ENCODE measurements at places on chromosomes 7 and 10.

DNA sequence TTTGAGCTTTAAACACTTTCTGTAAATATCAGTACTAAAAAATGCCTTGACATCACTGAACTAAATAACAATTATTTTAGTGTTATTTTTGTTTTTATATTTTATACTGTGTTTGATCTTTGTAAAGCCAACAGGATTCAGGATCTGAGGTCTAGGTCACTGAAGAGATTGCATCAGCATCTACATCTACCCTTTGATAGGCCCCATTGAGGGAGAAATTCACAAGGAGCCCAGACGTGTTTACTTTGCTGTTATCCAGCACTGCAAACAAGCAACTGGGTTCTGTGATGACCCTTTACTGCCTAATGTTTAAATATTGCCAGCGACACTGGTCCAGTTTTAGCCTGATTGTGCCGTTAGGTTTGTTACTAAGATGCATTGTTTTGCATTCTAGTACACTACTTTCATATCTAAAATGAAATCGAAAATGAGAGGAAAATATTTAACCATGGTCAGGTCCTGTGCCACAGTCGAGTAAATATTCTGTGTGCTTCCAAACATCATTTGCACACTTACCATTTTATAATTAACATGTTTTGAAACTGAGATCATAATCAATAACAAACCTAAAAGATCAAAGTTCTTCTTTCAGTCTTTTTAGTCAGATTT lies 48.7 kb downstream of the SP8 start:
- no peak for DNase-seq

GRCh38 chr10:90407851-90408250 lies 450.0 kb downstream of the HTR7 start:
- DNase-seq: no peak

DNA sequence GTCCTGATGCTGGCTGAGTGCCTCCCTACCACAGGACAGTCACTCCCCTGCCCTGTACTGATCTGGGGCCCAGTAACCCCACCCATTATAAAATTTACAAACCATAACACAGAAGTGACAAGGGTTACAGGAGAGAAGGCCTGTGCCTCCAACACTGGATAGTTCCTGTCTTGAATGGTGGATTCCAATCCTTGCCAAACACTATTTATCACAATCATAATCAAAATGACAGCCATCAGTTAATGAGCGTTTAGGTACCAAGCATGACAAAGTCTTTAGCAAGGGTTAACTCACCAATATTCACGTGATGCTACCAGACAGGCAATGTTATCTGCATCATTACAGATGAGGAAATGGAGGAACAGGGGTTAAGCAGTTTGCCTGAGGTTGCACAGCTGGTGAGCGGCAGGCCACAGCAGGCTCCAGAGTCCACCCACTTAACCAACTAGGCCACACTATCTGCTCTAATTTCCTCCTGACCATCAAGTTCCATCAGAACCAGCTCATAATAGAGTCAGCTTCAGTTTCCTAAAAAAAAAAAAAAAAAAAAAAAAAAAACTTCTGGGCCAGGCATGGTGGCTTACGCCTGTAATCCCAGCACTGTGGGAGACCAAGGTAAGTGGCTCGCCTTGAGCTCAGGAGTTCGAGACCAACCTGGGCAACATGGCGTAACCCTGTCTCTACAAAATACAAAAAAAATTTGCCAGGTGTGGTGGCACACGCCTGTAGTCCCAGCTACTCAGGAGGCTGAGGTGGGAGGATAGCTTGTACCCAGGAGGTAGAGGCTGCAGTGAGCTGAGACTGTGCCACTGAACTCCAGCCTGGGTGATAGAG lies 14.2 kb downstream of the PDLIM1 start:
- no peak for DNase-seq

DNA sequence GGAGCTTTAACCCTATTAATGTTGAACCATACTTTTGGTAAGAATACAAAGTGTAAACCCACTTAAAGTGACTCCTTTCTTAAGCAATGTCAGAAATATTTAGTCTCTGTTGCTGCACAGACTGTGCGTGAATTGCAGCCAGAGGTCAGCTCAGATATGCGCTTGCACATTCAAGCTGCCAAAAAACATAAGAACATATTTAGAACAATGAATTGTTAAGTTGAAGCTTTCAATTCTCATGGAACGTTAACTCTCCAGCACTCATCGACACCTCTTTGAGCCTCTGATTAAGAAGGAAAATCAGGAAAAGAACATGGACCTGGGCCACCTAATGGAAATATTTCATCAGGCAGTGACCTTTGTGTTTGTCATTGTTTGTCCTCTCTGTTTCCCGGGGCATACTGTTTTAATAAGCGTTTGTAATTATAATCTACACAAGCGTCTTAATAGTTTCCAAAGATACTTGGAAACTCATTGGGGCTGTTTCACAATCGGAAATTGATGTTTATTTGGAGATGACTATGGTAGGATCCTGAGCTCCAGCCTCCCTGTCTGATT lies 193.0 kb upstream of the CELF2 start:
- no peak for DNase-seq

GRCh38 chr10:123157210-123157609 lies 3.0 kb downstream of the BUB3 start:
- no peak for DNase-seq

GRCh38 chr10:15632456-15633091 lies 87.1 kb downstream of the ITGA8 start:
- no peak for DNase-seq

- DNase-seq: no peak
Observed at GRCh38 chr10:118973744-118974143, 55.8 kb upstream of the NANOS1 start.

DNA sequence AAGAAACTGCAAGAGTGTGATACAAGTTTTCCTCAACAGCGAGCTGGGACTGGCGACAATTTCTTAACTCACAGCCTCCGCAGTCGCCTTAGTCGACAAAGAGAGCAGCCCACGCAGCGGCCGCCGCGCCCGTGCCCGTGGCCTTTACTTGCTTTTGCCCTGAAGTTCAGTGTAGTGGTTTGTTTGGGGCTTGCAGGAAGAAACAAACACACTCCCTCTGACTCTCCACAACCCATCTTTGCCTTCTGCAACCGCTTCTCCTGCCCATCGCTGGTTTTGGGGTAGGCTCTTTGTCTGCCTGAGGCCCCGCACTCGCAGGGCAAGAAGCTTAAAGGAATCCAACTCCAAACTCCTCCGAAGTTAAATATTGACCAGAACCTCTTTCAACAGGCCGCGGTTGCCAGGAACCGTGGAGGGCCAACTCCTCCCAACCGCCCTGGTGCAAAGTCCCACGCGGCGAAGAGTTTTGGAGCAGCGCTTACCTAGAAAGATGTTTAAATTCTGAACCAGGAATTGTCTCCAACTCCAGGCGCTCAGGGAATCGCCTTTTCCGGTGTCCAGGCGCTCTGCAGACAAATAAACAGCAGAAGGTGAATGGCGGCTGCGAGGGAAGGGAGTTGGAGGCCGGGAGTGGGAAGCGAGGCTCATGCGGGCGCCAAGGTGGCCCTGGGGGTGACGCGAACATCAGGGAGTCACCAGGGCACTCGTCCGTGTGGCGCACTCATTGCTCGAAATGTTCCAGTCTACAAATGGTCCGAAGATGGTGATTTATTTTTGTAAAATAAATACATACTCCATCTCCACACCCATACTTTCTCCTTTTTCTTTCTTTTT lies 8.3 kb downstream of the HOXA4 start:
- no peak for DNase-seq

DNA sequence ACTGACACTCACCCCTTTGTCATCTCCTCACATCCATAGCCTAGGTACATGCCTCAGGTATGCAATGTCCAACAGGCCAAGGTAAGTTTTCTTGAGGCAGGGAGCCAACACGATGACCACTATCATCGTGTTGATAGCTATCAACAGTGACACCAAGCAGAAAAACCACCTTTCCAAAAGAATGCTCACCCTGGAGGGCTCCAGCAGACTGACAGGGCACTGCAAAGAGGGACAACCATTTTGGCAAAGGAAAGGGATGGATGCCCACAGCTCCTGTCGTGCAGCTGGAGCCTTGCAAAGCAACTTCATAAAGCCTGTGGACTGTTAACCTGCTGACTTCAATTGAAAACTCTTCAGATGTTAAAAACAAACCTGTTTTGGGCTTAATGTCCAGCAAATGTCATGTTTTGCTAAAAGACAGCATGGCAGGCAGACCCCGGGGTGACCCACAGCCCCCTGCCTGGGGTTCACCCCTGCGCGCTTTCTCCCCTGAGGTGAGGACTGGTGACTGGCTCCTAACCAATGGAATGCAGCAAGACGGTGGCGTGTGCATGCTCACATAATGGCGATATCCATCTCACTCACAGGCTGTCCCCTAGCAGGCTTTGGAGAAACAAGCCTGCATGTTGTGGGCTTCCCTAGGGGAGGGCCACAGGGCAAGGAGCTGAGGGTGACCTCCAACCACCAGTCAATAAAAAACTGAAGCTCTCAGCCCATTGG lies 293.8 kb downstream of the TCERG1L start:
- DNase-seq: no peak

- DNase-seq: no peak
Observed at GRCh38 chr7:84394219-84394618, 199.6 kb upstream of the SEMA3A start.

DNA sequence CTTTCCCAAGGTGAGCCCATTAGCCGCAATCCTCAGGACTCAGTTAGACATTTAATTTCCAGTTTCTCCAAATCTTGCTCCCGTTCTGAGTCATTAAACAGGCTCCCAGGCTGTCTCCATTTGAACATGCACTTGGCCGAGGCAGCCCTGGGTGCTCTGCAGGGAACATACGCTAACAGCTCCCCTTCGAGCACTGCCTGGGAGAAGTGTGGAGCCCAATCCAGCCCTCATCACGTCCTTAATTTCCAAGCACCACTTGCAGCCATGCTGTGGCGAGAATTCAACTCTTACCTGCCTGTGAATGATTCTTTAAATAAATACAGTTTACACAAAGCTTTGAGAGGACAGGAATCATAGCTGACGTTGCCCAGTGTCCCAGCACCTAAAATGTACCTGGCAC lies 218.2 kb downstream of the CCSER2 start:
- no peak for DNase-seq

DNA sequence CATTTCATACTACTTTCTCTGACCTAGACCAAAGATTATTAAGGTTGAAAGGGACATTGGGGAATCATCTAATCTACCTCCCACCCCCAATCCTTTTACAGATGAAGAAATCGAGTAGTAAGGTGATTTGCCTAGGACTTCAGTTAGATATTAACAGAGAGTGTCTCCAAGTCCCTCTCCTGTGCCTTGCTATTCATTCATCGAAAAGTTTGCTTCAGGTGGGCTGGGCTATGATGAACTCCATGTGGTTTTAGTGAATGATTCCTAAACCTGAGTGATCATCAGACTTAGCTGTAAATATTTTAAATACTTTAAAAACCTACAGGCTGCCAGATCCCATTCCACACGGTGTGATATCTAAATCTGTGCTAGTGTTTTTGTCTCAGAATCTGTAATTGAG lies 259.4 kb upstream of the SORCS1 start:
- no peak for DNase-seq

DNA sequence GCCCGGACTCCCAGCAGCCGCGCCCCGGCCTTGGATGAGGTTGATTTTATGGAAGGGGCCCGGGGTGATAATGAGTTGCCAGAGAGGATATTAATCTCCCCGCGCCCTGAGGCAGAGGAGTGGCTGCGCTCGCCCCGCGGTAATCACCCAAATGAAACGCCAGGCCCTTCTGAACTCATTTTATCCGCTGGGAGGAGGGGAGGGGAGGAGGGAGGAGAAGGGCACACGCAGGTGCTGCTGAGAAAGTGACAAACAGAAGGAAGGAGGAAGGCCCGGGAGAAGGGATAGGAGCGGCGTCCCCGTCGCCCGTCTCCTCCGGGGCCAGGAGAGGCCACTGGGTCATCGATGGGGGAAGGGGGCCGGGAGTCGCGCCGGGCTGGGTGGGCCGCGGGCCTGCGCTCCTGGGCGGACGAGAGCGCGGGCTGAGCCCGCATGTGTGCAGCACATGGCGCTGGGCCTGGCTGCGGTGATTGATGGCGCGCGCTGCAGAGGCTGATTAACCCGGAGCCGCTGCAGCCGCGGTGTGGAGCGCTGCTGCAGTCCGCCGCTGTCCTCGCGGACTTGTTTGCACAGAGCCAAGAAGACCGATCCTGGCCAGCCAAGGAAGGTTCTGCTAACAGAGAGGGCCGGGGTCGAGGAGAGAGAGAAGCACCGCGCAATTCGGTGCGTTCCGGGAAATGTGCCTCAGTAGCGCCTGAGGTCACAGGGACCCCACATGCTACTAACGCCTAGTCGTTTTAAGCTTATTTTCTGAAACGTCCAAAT lies 6.5 kb downstream of the MNX1 start:
- DNase-seq: no peak

DNA sequence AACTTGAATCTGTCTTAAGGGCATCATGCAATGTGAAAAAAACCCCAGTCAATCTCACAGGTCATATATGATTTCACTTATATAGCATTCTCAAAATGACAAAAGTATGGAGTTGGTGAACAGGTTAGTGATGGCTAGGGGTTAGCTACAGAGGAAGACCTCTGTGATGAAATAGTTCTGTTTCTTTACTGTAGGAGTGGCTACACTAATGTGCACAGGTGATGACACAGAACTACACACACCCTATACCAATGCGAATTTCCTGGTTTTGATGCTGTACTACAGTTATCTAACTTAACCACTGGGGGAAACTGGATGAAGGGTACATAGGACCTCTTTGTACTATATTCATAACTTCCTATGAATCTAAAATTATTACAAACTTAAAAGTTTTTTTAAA lies 541.8 kb downstream of the PARD3 start:
- no peak for DNase-seq

- DNase-seq: no peak
Observed at GRCh38 chr7:159071260-159071659, 73.4 kb downstream of the VIPR2 start.

GRCh38 chr10:18282094-18282493 lies 141.9 kb downstream of the CACNB2 start:
- DNase-seq: no peak

DNA sequence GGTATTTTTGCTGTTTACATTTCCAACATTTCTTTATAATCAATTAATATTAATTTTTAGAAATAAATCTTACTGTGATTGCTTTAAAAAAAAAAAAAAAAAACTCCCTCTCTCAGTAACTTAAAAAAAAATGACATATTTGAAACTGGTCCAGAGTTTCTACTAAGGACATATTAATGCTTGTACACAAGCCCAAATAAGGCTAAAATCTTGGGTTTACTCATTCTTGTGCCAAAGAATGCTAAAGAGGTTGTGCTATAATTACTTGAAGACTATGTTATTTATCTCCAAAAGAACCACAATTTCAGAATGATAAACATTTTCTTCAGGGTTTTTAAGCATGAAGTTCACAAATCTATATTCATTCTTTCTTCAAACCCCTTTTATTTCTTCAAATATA lies 39.4 kb upstream of the PHF14 start:
- no peak for DNase-seq

GRCh38 chr7:98555403-98555802 lies 61.7 kb upstream of the NPTX2 start:
- no peak for DNase-seq

DNA sequence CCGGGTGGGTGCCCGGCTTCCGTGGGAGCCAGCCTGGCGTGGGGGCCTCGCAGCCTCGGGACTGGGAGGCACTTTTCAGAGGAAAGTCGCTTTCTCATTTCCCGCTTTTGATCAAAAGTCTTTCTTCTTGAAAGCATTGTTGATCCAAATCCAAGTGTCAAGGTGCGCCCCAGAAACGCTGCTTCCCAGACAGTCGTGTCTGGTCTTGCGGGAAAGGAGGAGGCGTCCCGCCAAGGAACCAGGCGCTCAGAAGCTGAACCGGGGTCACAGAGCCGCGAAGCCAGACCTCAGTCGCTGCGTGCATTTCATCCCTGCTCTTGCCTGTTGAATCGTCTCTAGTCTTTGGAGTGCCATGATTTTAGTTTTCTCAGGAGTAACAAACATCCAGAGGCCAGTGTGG lies 1.1 kb upstream of the BNIP3 start:
- no peak for DNase-seq

GRCh38 chr10:77682393-77683087 lies 44.9 kb upstream of the KCNMA1 start:
- no peak for DNase-seq
